ENCODE measurements at places on chromosomes 16 and 17.

- DNase-seq: no peak
Measured at GRCh38 chr17:63498626-63499195, 21.9 kb downstream of the ACE start.

DNA sequence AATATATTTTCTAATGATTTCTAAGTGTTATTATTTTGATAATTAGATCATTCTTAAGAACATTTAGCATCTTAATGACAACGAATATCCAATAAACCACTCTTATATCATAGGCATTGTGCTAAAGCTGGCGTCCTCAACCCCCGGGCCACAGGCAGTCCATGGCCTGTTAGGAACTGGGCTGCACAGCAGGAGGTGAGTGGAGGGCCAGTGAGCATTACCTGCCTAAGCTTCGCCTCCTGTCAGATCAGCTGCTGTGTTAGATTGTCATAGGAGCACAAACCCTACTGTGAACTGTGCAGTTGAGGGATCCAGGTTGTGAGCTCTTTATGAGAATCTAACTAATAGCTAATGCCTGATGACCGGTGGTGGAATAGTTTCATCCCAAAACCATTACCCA is 3.7 kb downstream of the DUXB start:
- no peak for DNase-seq

GRCh38 chr17:31313982-31314781 is at the start of gene EVI2B:
Gene EVI2B (minus strand): TSS chr17:31314054. CDS start chr17:31305609, 8,445 bp downstream.
- no peak for DNase-seq

GRCh38 chr16:12147681-12148080 is 171.1 kb downstream of the SNX29 start:
- no peak for DNase-seq

DNA sequence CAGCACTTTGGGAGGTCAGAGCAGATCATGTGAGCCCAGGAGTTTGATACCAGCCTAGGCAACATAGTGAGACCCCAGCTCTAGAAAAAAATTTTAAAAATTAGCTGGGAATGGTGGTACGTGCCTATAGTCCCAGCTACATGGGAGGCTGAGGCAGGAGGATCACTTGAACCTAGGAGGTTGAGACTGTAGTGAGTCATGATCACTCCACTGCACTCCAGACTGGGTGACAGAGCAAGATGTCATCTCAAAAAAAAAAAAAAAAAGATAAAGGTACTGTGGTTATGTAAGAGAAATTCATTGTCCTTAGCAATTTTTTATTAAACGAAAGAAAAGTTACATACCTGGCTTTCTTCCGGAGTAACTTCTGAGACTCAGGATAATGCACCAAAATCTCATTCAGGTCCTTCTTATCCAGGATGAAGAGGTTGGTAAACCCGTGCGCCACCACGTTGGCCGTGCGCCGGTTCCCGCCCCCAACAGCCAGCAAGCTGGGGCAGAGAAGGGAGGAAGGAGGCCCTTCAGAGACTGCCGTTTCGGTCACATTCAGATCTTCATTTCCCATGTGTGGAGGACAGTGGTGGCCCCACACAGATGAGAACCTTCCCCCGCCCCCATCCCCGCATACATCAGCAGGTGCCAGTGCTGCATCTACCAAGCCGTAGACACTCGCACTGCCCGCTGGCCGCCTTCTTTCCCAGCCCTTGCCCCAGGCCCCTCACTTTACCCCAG is 73.7 kb downstream of the CNGB1 start:
- DNase-seq: no peak

DNA sequence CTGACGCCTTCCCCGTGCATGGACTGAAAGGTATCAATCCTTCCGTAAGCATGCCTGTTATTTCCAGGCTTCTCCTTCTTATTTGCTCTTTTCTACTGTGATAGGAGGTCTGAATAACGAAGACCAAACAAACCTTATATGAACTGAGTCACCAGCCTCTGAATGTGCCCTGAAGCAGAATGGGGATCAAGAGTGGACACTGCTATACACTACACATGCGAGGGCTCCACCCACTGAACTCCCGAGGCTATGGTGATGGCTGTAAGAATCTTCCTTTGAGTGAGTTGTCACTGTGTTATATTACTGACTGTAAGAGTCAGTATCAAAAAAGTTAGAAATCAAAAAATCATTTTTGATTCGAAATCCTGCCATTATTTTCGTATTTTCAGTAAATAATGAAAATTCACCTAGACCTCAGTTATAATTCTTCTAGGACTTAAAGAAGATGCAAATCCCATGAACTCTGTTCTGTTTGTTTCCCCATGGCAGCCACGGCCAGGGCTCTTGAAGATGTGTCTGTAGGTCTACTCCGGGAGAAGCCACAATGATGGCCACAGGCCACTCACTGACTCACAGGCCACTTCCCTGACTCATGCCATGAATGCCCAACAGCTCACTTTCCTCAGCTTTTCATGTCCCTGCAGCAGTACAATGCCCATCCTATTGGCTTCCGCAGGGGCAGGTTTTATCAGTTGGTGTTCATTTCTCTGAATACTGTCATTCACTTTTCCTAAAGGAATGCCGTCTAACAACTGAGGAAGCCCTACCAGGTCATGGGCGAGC is 54.7 kb downstream of the ZZEF1 start:
- peak; percentile 45 for DNase-seq

- no peak for DNase-seq
Measured at GRCh38 chr16:11291091-11291703, 10.1 kb upstream of the PRM1 start.

- no peak for DNase-seq
Measured at GRCh38 chr17:56815711-56816110, 18.0 kb downstream of the C17orf67 start.

- no peak for DNase-seq
Measured at GRCh38 chr16:568401-569258, 1.1 kb upstream of the PIGQ start.

GRCh38 chr17:58006560-58006923 is 504 bp downstream of the SRSF1 start:
- no peak for DNase-seq

DNA sequence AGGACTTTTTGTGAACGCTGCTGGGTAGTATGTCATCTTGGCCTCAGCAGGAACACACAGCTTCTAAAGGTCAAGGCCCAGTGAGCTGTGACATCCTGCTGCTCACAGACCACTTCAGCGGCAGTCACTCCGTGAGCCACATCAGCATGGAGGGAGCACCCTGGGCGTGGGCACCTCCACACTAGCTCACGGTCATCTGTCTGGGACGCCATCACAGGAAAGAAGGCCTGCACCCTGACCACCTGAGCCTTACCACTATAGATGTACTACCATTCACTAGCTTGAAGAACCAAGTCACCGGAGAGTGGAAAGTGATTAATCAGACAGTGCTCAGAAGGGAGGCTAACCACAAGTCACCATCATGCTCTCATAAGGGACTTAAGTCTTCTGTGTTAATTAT is 3.3 kb downstream of the AXIN1 start:
- no peak for DNase-seq

DNA sequence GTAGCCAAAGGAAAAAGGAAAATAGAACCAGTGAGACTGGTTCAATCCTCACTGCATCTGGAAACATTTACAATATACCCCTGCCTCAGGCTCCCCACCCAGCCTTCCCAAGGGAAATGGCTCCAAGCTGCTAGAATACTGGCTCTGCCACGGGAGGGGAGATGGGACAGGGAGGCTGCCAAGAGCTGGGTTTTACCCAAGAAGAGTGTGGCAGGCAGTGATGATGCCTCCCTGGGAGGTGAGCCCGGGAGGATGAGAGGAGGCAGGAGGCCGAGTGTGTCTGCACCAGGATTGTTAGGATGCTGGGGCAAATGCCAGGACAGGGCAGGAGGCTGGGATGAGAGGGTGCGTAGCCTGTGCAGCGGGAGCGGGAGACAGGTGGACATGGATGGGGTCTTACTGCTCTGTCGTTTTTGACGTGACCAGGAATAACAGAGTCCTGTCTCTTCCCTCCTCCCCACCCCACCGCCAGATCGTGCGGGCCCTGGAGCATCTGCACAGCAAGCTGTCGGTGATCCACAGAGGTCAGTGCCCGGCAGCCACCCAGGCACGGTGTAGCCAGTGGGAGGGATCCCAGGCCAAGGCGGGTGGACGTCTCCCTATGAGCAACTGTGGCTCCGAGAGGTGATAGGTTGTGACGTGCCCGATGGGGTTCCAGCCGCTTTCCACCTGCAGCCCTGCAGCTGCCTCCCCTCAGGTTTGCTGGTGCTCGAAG is 18.4 kb downstream of the MAP2K3 start:
- DNase-seq: no peak

DNA sequence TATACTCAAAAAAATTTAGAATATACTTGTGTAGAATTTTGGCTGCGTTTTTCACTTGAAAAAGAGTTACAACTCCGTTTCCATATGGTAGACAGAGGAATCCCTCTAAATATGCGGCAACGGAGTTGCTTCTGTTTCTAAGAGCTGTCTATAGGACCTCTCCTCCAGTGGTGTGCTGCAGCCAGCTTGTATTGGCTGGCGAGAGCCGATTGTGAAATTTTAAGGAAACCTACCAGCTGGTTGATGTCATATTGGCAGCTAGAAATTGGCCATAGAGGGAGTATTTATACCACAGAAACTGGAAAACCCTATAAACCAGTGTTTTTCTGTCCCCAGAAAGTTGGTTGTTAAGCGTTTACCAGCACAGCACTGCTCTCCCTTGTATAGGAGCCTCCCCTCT is 655.8 kb upstream of the EEF2KMT start:
- no peak for DNase-seq

- no peak for DNase-seq
Measured at GRCh38 chr17:61897548-61898180, 30.1 kb downstream of the INTS2 start.

DNA sequence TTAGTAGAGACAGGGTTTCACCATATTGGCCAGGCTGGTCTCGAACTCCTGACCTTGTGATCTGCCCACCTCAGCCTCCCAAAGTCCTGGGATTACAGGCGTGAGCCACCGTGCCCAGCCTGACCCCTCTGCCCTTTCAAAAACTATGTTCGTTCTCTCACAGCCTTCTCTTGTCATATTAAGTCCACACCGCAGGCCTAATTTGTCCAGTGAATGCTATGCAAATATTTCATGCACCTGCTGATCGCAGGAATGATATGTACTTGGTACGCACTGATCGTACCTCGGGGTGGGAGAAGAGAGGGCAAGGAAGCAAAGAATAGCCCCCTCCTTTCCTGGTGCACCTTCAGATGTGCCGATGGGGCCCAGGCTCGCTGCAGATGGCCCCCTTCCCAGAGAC is 3.0 kb upstream of the BIRC5 start:
- DNase-seq: no peak

DNA sequence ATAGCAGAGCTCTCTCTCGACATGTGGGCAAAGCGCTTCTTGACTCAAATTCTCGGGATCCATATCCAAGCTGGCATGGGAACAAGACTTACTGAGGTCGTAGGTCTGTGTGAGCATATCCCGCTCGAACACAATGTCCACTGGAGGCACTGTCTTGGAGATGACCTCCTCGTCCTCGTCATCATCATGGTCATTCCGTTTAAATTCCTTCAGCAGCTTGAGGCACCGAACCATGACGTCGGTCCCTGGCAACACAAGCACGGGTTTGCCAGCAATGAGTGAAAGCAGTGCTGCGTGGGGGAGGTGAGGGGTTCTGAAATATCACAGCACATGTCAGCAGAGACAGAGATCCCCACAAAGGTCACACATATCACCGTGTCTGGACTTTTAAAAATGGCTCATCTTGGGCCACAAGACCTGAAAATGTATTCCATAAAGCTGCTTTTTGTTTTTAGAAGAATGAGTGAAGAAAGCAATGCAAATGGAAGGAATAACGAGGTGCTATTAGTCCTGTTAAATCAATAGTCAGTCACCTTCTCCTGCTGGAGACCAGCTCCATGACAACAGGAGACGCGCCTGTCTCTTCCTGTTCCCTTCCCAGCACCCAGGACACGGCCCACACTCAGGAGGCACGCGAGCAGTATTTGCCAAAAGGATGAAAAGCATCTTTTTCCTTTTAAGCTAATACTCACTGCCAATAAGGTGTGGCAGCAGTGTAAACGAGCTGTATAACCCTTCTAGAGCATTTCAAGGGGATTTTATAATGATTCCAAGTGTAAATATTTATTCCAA is 37.9 kb downstream of the GTF3C1 start:
- DNase-seq: no peak

GRCh38 chr16:68088130-68088972 is 3.2 kb downstream of the NFATC3 start:
- DNase-seq: no peak

GRCh38 chr17:49349541-49349940 is 12.5 kb downstream of the ZNF652 start:
- no peak for DNase-seq

GRCh38 chr16:19092653-19093410 is 20.9 kb upstream of the ITPRIPL2 start:
- DNase-seq: no peak

DNA sequence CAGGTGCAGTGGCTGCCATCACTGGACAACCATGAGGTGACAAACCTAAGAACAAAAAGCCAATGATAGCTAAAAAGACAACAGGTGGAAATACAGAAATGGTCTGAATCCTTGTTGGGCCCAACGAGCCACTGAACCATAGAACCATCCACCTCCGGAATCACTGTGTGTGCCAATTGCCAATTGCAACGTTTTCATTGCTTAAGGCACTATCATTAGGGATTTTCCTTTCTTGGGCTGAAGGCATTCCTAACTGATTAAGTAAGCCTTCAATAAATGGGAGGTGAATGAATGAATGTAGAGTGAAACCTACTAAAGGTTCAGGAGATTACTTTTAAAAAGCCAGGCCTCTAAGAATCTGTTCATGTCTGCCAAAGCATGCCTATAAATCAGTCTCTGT is 3.6 kb downstream of the USP31 start:
- DNase-seq: no peak

GRCh38 chr17:67164302-67164701 is 80.7 kb downstream of the HELZ start:
- no peak for DNase-seq

DNA sequence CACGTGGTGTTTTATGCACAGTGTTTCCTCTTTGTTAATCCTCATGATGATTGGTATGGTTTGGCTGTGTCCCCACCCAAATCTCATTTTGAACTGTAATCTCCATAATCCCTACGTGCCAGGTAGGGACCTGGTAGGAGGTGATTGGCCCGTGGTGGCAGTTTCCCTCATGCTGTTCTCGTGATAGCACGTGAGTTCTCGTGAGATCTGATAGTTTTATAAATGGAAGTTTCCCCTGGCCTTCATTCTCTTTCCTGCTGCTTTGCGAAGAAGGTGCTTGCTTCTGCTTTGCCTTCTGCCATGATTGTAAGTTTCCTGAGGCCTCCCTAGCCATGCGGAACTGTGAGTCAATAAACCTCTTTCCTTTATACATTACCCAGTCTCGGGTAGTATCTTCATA is 115.8 kb downstream of the WWOX start:
- no peak for DNase-seq

- no peak for DNase-seq
Measured at GRCh38 chr17:49452201-49452600, 37.5 kb upstream of the PHB1 start.

Measured in Panc1 (cell line).